Right cardiac atrium (tissue), 5 donors: ENCODE measurements at places on chromosomes 7 and 10. TPM values are rescaled to one million over a fixed set of nuclear protein-coding genes. Genes with fewer than 3 reads are reported as not detected.

The TMEM196 gene
- not detected for polyA plus RNA-seq

GRCh38 chr10:123309731-123310130 is 155.5 kb downstream of the BUB3 start:
- peak; percentile 38 for DNase-seq

GRCh38 chr10:64733980-64734379 is 1212.8 kb downstream of the REEP3 start:
- DNase-seq = peak; percentile 10

- no peak for DNase-seq
Measured at GRCh38 chr7:97871659-97872024, 566 bp downstream of the ASNS start.

The PSMG3 gene
- polyA plus RNA-seq = 27.6 TPM

DNA sequence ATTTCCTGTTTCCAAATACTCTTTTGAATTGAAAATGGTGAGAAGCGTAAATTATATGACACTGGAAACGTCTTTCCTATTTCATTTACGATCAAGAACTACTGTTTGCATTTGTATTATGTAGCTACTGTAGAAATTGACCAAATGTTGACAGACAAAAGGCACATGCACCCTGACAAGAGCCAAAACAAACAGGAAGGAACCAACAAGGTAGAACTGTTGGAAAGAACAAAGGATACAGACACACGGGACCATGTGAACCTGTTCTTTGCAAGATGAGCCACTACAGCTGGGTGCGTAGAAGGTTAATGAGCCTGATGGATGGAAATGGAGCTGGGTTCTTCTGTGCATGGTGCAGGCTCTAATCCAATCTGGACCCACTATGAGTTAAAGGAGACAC is 48.4 kb upstream of the FZD8 start:
- DNase-seq = no peak

The SLC18A3 gene
- polyA plus RNA-seq = 0.23 TPM

DNA sequence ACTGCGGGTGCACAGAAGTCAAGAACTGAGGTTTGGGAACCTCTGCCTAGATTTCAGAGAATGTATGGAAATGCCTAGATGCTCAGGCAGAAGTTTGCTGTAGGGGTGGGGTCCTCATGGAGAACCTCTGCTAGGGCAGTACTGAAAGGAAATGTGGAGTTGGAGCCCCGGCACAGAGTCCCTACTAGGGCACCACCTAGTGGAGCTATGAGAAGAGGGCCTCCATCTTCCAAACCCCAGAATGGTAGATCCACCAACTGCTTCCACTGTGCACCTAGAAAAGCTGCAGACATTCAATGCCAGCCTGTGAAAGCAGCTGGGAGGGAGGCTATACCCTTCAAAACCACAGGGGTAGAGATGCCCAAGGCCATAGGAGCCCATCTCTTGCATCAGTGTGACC is 1336.0 kb upstream of the CELF2 start:
- DNase-seq = no peak

- no peak for DNase-seq
Measured at GRCh38 chr7:91378131-91378530, 113.9 kb downstream of the FZD1 start.

- peak; percentile 72 for DNase-seq
Measured at GRCh38 chr7:70694434-70694970, 437.4 kb upstream of the GALNT17 start.

DNA sequence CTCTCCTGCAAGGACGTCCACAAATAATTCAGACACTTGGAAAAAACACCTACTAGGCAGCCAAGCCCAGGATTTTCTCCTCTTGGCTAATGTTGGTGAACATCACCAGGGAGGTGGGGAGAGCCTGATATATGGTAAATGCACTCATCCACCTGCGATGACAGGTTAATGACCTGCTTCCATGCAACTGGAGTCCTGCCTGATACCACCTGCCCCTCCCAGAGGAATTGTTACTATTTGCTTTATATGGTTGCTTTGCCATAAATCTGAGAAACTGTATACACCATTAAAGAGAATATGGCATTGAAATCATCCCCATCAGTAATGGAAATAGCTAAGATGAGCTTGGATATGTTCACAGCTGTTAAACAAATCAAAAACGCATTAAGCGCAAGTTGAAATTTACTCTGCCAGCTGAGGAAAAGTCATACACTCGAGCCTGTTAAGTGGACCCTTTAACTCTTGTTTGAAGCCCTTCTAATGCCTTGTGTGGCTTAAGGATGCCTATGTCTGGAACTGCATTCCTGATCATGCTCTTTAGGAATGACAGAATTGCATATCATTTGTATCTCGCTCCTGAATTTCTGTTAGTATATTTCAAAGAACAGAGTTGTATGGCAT is 208.3 kb downstream of the PRPF18 start:
- no peak for DNase-seq

DNA sequence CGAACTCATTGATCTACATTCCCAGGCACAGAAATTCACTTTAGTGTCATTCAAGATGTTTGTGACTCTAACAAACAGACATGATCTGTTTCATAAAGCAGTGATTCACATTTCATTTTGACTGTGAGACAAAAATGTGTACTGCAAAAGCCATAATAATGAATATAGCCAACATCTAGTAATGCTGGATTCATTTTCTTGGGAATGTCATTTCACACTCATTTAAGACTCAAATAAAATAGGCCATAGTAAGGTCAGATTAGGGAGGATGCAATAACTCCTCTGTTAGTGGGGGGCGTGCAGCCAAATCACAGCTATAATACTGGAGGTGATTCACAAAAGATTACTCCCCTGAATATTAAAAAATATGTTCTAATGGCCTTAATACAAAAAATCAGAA is 566.6 kb upstream of the ZWINT start:
- DNase-seq = no peak

DNA sequence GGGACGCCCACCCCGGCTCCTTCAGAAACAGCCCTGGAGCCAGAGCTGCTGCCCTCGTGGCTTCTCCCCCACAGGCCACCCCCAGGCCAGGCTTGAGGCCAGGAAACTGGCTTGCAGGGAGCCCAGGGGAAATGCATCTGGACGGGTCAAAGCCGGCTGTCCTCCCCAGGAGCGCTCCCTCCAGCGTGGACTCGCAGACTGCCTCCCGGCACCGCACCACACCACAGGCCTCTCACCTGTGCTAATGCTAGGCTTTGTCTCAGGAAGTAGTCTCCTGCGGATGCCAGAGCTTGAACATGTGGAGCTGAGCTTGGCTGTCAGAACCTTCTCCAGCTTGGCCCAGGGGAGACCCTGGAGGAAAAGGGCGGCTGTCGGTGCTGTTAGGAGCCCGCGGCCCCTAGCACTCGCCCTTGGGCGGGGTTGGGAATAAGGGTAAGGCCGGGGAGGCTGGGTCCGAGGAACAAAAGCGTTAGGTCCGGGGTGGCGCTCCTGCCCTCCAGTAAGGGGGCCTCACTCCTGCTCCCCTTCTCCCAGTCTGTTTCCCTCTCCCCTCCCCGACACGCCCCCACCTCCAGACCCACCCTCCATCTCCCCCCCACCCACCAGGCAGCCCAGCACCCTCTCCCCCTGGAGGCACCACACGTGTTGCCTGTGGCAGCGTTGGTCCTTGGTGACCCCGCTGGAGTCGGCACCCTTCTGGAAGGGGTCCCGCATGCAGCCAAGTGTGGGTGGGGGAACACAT is 21.6 kb upstream of the DRGX start:
- DNase-seq = no peak

- DNase-seq = no peak
Measured at GRCh38 chr10:70820976-70821750, 5.4 kb downstream of the SGPL1 start.

The ASB13 gene
- 17.1 TPM for polyA plus RNA-seq

DNA sequence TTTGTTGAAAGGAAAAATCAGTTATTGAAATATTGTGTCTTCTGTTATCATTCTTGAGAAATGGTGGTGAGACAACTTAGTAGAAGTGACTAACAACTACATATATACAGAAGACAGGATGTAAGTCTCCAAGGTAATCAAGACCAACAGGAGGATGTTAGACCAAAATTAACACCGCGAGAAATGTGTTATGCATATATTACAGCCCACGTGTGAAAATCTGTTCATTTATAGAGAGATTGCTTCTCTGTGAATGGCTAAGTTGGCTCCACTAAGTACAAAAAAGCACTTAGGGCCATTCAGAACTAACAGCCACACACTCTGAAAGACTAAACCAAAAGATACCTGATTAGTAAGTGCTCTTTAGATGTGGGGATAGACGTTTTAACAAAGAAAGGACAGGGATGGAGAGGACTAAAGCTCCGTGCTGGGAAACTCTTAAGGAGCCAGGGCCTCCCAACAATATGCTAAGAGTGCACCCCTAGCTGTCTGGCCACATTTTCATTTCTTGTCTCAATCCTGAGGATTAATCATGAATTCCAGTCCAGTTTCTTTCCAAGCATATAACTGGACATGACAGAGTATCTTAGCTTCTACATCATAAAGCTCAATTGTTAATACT is 26.5 kb downstream of the HDAC9 start:
- DNase-seq = no peak

- DNase-seq = peak; percentile 15
Measured at GRCh38 chr7:119783799-119784198, 489.2 kb upstream of the KCND2 start.

The GPR85 gene
- polyA plus RNA-seq = 4.4 TPM

The OR2A42 gene
- 0.20 TPM for polyA plus RNA-seq

GRCh38 chr7:106731187-106731586 is 70.2 kb upstream of the CCDC71L start:
- no peak for DNase-seq

- no peak for DNase-seq
Measured at GRCh38 chr10:23399701-23400144, 39.2 kb upstream of the OTUD1 start.

The AMZ1 gene
- 0.36 TPM for polyA plus RNA-seq

GRCh38 chr7:117285826-117286225 is 37.0 kb downstream of the WNT2 start:
- DNase-seq = no peak

The SPDYE5 gene
- polyA plus RNA-seq = not detected

- no peak for DNase-seq
Measured at GRCh38 chr7:147971606-147972110, 618.9 kb upstream of the C7orf33 start.

DNA sequence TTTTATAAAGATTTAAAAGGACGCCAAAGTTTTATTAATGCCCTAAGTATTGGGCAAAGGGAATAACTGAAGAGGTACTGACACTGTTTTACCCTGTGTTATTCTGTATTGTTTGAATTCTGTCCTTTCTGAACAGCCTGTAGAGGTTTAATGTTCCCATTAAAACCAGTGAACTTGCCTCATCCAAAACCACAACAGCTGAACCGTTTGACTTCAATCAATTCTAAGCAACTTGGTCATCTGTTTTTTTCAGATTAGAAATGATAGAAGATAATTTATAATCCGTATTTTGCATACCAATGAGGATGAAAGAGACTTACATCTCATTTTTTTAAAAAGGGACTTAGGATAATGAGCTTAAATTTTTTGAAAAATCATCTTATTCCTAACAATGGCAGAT is 40.4 kb downstream of the HACD1 start:
- DNase-seq = no peak

The VSTM4 gene
- 9.9 TPM for polyA plus RNA-seq

GRCh38 chr10:60718886-60719285 is 59.4 kb upstream of the CDK1 start:
- no peak for DNase-seq

The MYL10 gene
- not detected for polyA plus RNA-seq

DNA sequence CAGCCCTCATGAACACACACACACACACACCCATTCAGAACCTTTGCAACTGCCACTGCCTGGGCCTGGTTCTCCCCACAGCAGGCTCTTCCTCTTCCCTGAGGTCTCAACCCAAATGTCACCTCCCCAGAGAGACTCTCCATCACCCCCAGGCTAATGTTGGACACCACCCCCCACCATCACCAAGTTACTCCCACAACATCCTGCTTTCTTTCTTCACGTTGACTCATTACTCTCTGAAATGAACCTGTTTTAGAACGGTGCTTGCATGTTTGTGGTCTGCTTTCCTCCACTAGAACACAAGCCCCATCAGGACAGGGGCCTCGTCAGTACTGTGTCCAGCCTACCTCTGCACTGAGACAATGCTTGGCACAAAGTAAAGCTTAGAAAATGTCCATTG is 16.0 kb downstream of the AFAP1L2 start:
- DNase-seq = no peak

DNA sequence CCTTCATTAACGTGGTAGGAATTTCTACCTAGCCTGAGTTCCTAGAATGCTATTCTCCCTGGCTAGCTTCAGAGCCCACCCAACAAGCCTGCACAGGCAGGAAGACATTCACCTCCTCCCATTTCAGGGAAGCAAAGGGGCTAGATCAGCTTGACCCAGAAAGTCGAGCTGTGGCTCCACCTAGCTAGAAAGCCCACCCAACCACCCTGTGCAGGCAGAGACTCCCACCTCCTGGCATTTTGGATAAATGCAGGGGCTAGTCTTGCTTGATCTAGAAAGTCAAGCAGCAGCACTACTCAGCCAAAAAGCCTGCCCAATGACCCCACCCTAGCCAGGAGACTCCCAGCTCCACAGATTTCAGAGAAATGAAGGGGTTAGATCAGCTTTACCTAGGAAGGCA is 479.5 kb downstream of the SDK1 start:
- DNase-seq = no peak

- no peak for DNase-seq
Measured at GRCh38 chr7:129163875-129164544, 19.5 kb downstream of the TSPAN33 start.

The HOXA3 gene
- polyA plus RNA-seq = 1.0 TPM

- no peak for DNase-seq
Measured at GRCh38 chr7:56491636-56492425, 375.6 kb upstream of the NUPR2 start.

The EN2 gene
- polyA plus RNA-seq = 0.16 TPM

DNA sequence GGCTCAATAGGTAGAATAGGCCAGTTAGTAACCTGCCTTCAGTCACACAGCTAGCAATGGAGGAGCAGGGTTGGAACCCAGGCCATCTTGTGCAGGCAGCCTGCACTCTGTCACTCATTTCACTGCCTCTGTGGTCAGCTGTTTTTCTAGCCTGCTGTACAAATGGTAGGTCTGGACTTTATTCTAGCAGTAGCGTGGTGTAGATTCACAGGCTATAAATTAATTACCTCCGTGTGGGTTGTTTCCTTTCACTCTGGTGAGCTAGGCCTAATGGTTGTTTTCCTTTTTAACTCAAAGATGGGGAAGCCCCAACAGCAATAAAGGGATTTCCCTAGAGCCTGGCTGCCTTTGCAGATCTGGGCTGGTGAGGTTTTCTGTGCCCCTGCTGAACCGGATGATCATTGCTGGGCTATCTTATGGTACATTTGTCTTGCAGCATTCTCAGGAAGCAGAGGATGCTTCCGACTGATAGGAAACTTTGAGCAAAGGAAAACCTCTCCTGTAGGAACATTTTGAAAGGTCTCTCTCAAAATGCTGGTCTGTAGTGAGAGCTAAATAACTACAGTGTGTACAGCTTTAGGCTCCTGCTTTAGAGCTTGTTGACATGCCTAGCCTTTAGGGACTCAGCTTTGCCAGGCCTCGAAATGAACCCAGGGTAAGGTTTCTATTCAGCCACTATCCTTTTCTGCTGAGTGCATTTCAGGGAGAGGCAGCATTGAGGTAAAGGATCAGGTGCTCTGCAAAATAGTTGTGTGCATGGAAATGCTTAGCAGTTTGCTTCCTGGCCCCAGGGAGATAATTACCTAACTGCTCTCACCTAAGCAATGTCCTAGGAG is 157.4 kb downstream of the ST7 start:
- DNase-seq = no peak
